ENCODE measurements at places on chromosomes 6 and 20.
A peak's percentile ranks its signal among the peaks of the same experiment; 100 is the strongest.

GRCh38 chr6:71268735-71269437 lies 19.7 kb upstream of the OGFRL1 start:
- no peak for DNase-seq

DNA sequence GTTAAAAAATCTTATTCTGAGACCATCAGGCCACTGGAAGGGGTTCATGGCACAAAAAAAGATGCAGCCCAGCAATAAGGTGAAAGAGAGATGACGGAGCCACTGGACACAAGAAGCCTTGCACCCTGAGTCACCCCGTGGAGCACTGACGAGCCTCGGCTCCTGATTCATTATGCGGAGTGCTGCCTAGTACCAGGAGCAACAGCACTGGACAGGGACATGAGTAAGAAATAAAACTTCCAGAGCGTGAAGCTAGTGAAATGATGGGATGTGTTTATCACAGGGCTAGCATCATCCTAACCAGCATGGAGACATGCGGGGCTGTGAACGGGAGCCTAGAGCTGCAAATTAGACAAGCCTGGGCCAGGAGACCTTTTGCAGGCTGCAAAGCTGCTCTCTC lies 53.3 kb downstream of the RNASET2 start:
- DNase-seq = no peak

DNA sequence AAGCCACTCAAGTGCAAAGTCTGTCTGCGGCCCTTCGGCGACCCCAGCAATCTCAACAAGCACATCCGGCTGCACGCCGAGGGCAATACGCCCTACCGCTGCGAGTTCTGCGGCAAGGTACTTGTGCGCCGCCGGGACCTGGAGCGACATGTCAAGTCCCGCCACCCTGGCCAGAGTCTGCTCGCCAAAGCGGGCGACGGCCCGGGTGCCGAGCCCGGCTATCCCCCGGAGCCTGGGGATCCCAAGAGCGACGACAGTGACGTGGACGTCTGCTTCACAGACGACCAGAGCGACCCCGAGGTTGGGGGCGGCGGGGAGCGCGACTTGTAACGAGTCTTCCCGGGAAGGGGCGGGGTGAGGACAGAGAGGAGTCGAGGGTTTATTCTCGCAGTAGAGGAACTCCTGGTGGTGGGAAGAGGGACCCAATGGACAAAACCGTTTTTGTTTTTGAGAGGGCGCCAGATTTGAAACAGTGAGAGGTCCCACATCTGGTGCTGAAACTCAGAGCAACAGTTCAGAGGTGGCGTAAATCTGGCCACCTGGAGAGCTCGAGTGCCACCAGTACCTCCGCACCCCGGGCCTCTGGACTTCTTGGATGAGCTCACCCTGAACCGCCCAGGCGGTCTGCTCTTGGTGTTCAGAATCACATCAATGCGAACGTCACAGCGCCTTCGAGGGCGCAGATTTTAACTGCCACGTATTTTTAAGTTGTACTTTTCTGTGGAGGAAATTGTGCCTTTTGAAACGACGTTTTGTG lies 8.0 kb downstream of the PRDM13 start:
- no peak for DNase-seq

- DNase-seq = no peak
These were observed 124.3 kb upstream of the ATXN1 start for GRCh38 chr6:16885411-16886160.

GRCh38 chr20:32533732-32534131 lies 51.4 kb downstream of the NOL4L start:
- no peak for DNase-seq

GRCh38 chr6:108800427-108800864 lies 47.8 kb upstream of the ARMC2 start:
- peak; percentile 92 for DNase-seq

Measured in COLO829 (cell line).